Stimulated activated CD4-positive, alpha-beta T cell treated with anti-CD3 and anti-CD28 coated beads, Interleukin-1b, Interleukin-23, amount 100 ng/mL, for 1 hour (primary cell): ENCODE measurements at places on chromosomes 3 and 15.

DNA sequence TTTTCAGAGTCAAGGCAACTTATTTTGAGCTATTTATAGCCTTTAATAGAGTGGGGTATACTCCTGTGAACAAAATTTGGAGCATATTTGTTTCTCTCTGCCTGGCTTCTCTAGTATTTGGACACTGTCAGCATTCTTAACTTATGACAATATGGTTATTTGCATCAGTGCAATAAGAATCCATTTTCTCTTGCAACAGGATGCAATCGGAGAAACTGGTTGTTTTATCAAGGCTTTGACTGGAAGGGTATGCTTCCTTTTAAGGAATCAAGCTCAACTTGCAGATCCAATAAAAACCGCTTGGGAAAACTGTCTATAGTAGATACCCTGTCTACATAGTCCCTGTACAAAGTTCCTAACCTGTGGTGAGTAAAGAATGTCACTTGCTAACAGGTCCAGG is 106.7 kb downstream of the DPH6 start:
- DNase-seq, result no peak

GRCh38 chr3:60217156-60217911 is 1033.9 kb downstream of the FHIT start:
- no peak for DNase-seq

DNA sequence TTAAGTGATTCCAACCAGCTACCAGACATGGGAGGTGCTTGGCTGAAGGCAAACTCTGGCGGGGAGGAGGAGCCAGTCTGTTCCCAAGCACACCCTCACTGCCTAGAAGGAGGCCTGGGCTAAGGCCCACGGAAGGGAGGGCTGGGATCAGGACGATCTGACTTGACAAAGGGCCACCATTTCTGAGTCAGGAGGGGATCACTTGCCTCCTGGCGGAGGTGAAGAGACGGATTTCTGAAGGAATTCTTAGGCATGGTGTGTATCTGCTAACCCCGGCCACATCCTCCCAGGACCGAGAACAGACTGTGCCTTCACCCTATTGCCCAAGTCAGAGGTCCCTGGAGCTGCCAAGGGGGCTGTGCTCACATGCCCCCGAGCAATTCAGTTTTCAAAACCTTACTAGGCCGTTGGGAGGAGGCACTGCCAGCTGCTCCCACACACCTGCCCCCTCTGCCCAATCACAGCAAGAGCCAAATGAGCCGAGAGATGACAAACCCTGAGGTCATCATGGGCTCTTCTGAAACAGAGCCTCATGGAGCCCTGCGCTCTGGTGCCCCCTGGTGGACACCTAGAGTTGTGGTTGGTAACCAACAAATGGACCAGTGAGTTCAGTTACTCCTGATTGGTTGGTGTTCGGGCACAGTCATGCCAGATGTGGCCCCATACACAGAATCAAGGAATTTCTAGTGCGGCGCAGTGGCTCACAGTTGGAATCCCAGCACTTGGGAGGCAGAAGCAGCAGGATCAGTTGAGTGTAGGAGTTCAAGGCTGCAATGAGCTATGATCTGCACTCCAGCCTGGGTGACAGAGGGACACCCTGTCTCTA is 6.5 kb upstream of the TNK2 start:
- DNase-seq, result peak; percentile 97

GRCh38 chr15:82903511-82903910 is 49.0 kb downstream of the HOMER2 start:
- DNase-seq, result no peak

- DNase-seq, result no peak
Observed at GRCh38 chr3:126121074-126121473, 37.1 kb upstream of the SLC41A3 start.

- no peak for DNase-seq
Observed at GRCh38 chr3:64560791-64561190, 127.0 kb downstream of the ADAMTS9 start.

GRCh38 chr3:119315600-119316312 is 21.6 kb downstream of the ARHGAP31 start:
- no peak for DNase-seq

- no peak for DNase-seq
Observed at GRCh38 chr3:128072454-128073184, 20.4 kb downstream of the SEC61A1 start.
